ENCODE measurements at places on chromosomes 13 and 19.

GRCh38 chr19:13978351-13979243 lies 26.3 kb downstream of the DCAF15 start:
- DNase-seq = no peak

DNA sequence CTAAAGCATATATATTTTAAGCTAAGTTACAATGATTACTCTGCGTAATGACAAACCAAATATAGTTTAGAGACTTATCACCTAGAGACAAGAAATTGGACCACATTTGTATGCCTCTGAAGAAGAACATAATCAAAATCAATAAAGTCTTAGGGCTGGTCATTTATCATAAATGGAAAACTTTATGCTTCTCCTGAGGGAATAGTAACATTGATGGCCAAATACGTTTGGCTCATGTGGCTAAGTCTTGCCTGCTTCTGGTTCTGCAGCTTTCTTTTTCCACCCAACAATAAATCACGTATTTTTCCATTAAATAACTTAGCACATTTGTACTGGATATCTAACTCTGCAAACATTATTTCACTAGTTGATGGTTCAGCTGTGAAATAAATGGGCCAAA lies 458.4 kb downstream of the SLITRK1 start:
- DNase-seq = no peak

DNA sequence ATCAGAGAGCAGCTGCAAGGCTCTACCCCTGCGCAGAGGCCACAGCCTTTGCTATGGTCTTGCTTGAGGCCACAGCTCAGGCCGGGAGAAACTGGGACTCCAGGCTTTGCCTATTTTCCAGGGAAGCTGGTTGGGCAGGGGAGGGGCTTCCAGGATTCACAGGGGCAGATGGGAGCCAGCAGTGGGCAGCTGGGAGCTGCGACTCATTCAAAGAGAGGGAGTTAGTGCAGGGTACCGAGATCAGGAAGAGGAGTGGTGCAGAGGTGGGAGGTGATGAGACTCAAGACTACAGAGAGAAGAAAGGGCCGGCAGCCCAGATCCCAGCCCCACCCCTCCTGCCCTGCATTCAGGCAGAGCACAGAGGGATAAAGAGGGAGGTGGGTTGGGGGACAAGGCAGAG lies 12.1 kb downstream of the ADGRE5 start:
- no peak for DNase-seq

- no peak for DNase-seq
Measured at GRCh38 chr13:98033277-98034247, 80.1 kb downstream of the IPO5 start.

GRCh38 chr19:5971714-5972354 lies 6.1 kb downstream of the RANBP3 start:
- DNase-seq = no peak

DNA sequence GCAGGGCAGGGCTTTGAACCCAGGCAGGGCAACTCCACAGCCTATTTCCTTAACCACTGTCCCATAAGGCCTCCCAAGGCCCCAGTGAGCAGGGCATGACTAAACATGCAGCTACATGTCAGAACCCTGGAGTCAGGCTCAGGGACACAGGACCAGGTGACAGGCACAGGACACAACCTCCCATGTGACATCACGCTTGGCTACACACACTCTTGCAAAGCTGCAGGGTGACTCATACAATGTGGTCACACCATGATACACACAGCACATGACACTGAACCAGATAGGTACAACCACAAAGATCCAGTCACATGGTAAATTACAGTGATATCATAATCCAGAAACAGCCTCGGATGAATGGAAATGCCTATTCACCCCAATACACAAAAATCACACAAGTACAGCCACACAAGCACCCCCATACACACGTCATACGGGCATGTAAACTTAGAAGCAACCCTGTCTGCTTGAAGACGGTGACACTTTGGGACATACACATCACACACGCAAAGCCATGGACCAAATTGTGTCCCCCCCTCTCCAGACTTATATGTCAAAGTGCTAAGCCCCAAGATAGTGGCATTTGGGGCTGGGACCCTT lies 14.5 kb downstream of the KLK4 start:
- peak; percentile 59 for DNase-seq

DNA sequence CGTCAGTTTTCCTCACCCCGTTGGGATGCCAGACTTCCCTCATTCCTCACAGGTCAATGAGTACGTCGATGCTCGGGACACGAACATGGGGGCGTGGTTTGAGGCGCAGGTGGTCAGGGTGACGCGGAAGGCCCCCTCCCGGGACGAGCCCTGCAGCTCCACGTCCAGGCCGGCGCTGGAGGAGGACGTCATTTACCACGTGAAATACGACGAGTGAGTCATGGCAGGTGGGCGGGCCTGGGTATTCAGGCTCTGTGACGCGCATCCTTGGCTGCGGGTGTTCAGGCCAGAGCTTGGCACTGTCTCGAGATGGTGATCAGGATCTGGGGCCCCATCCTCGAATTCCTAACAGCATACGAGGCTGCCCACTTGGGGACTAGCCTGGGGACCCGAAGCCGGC lies 21.4 kb downstream of the UHRF1 start:
- no peak for DNase-seq

DNA sequence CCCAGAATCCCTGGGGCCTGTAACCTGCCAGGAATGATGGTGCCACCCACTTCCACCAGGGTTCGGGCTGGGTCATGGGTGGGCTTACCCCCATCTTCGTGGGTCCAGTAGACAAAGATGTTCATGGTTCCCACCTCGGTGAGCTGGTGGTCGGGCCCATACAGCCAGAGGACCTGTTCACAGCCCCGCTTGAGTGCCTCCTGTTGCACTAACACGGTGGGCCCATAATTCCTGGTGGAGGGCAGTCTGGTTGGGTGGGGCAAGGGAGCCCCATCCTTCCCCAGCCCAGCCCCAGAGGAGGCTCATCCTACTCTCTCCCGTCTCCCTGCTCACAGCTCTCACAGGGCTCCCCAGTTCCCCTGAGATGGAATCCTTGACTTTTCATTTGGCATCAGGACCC lies 13.7 kb downstream of the BCAT2 start:
- DNase-seq = no peak

DNA sequence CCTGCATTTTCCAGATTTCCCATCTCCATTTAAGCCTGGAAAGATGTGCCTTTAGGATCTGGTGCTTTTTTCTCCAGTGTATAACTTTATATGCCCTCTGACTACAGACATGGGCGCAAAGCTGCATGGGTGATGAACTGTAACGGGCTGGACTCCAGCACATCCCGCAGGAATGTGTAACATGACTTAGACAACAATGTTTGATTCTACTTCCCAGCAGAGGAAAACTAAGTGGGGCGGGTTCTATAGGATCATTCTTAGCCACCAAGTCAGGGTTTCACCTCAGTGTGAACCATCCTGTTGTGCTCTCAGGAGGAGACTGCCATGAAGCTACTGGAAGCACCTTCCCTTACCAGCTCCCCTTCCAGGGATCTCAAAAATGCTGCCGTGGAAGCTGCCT lies 93.2 kb upstream of the SERP2 start:
- DNase-seq = no peak

- DNase-seq = no peak
Measured at GRCh38 chr19:16652854-16653253, 7.1 kb downstream of the SMIM7 start.

DNA sequence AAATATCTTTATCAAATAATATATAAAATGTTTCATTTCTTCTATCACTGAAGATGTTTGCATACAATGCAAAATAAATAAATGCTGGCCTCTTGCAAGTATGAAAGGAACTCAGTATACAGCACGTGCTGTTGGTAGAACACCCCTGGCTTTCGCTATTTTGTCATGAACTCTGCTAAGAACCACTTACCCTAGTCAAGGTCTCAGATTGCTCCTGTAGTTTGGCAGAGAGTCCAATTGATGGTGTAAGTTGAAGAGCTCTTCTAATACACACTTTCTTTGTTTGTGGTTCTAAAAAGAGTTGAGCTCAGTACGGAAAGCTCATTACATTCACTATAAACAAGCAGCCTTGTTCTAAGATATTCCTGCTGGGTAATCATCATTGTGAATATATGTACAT lies 1258.9 kb downstream of the EFNB2 start:
- DNase-seq = no peak

DNA sequence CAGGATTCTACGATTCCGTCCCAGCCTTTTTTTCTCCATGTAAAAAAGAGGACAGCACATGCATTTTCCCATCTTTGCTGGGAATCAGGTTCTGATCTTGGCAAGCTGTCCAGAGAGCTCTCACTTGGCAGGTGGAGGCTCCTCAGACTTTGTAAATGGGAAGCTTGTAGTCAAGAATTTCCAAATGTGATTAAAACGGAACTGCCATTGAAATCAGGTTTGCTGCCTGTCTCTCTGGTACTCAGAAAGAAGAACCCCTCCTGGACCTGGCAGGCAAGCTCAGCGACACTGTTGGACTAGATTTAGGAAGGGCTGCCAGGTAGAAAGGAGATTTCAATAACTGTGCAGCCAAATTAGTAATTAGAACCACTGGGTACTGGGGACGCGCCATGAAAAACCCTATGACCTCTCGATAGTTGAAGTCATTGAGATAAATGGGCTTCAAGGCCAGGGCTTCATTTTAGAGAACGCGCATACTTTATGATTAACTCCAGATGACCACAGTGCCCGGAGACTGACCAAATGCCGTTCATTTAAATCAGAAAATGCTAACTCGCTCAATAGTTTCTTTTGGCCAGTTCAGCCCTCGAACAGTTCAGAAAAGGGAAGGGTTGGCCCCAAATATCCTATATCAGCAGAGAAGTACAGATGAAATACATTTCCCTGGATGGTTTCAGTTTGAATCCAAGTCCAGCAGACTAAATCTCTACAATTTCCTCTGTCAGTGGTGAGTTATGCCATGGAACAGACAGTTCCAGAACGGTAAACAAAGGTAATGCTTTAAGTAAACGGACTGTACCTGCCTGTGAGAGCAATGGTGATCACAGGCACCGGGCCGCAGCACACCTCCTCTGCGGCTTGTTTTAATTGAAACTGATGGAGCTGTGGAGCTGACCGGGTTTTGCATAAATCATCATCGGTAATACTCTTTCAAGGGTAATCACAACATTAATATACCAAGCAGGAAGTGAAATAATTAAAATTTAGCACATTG lies 517.4 kb downstream of the RFC3 start:
- DNase-seq = no peak
